ENCODE measurements at places on chromosomes 2 and 18.

- peak; percentile 41 for DNase-seq
Measured at GRCh38 chr2:224147174-224147573, 108.1 kb upstream of the SERPINE2 start.

- no peak for DNase-seq
Measured at GRCh38 chr18:68833756-68834155, 35.9 kb downstream of the CCDC102B start.

DNA sequence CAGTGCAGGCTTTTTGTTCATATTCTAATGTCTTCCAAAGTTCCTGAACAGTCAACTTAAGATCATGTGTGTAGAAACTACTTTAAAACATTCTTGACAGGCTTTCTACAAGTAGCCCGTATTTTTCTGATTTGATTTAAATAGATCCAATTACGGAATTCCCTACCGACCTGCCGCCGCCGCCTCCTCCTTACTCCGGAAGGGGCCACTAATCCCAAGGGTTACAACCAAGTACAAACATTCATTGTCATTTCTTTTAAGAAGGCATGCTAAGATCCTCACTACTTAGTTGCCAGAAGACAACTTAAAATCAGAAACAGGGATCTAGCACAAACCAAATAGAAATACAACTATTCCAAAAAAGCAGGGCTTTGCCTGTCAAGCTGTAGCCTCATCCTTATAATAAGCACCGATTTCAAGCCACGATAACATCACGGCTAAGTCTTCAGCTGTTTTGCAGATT, 784 bp downstream of the WDR33 start:
- no peak for DNase-seq

GRCh38 chr2:73291461-73292315, 1.7 kb downstream of the EGR4 start:
- no peak for DNase-seq

DNA sequence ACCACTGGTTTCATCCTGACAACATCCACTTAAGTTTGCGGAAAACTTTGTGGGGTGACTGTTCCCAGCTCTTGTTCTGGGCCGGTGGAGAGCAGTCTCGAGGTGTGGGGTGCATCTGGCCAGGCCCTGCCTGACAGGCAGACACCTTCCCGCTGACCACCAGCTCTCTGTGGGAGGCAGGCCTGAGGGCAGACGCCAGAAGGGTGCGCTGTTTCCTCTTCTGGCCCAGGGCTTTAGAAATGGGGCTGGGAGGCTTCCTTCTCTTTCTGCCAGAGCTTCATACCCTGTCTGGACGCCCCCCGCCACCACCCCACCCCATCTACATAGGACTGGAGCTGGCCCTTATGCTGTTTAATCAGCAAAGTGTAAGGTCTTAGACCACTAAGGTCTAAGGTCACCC, 263.8 kb downstream of the LOXHD1 start:
- no peak for DNase-seq

DNA sequence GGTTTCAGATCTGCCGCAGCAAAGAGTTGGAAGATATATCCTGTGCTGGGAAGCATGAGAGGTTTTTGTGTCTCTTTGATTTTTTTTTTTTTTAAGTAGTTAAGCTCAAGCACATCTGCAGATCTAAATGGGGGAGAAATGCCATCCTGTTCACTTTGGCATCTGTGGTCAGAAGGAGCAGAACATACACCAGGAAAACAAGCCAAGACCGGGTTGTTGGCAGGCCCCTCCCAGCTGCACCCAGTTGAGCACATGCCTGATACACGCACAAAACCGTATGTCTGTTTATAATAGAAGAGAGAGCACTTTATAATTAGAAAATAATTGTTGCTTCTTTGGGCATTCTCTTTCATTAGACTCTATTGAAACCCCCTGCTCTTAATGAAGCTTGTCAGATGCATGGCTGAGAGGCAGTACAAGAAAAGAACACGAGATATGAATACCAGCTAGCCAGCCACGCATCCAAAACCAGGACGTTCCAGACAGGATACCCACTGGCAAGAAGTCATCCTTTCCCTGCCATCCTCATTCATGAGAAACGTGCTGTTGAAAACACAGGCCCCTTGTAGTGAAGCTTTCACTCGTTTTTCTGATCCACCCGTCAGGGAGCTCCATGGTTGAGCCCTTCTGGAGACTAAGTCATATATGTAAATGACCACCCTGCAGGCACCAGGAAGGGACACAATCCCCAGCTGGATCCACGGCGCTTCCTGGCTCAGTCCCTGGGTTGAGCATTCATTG, 152.2 kb downstream of the ALPK2 start:
- no peak for DNase-seq

DNA sequence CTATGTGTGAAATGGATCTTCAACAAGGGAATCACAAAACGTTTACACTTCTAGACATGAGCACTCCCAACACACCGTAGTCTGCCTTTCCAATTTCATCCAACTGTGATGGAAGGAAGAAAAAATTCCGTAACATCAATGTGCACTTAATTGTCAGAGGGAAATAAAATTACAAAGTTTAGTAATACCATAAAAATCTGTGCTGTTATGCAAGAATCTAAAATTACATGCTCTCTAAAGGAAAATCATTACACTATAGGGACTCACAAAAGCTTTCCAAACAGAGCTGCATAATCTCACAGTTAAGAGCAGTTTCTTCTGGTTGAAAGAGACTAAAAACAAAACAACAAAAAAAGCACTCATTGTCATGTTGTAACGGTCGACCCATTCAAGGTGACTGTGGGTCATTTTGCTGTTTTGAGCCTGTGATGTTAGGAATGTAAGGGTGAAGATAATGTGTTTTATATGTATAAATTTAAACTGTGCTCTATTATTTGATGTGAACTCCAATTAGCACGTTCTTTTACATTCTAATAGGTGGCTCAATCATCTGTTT, 698.0 kb downstream of the TDRD15 start:
- DNase-seq = no peak

- DNase-seq = no peak
Measured at GRCh38 chr2:170605862-170606261, 109.3 kb upstream of the SP5 start.

DNA sequence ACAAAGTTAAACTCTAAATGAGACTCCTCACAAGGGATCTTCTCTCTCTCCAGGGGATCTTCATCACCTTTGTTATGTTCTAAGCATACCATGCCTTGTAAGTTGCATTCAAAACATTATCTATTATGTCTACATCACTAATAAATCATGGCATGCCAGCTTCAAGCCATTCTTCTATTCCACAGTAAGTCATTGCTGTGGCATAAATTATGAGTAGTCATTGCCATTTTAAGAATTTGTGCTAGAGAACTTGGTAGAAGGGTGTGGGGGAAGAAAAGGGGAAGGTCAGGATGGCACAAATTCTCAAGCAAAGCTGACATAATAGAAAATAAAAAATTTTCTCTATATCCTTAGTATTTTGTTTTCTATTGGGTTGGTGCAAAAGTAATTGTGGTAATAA, 33.5 kb downstream of the BARD1 start:
- DNase-seq = no peak

- DNase-seq = no peak
Measured at GRCh38 chr2:121855510-121855909, 100.1 kb downstream of the TSN start.

DNA sequence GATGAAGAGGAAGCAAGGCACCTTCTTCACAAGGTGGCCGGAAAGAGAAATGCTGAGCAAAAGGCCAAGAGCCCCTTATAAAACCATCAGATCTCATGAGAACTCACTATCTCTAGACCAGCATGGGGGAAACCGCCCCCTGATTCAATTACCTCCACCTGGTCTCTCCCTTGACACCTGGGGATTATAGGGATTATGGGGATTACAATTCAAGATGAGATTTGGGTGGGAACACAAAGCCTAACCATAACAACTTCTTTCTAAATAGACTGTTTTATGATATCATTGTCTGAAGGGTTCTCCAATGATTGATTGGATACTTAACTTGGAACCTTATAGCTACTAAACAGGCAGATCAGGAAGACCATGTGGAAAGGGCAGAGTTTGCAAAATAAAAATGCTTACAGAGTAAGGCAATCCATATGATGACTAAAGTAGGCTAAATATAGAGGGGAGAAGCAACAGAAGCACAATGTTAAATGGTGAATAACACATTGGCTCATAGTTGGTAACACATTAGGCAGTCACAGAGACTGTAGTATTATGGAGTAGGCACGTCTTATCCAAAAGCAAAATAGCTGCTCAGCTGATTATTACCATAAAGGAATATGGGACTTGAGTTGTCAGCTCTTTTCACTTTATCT, 179.0 kb downstream of the BARD1 start:
- no peak for DNase-seq

- DNase-seq = no peak
Measured at GRCh38 chr18:50558157-50558556, 1.7 kb upstream of the MAPK4 start.

GRCh38 chr2:128438586-128438985, 119.9 kb upstream of the HS6ST1 start:
- DNase-seq = no peak

- no peak for DNase-seq
Measured at GRCh38 chr2:71210292-71210691, 16.6 kb downstream of the PAIP2B start.

- no peak for DNase-seq
Measured at GRCh38 chr2:174335254-174335987, 667 bp downstream of the SP9 start.

GRCh38 chr2:52463457-52463856, 1304.1 kb upstream of the CHAC2 start:
- no peak for DNase-seq

- no peak for DNase-seq
Measured at GRCh38 chr2:135052997-135053474, 944 bp downstream of the RAB3GAP1 start.

DNA sequence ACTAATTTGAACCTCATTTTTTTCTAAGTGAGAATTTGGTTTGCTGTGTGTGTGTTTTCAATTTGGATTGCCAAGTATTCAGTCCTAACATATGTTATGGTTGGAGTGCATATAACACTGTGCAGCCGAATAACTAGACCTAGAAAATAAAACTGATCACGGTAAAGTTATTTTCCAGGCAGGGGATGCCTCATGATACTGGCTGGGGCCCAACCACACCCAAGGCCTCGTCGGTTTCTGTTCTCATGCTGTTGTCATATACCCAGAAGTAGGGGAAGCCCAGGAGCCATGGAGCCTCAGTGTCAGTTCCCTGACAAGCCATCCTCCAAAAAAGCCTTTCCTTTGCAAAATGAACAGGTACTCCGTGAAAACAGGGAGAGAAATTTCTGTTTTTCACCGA, 160.2 kb downstream of the GBX2 start:
- no peak for DNase-seq

GRCh38 chr2:242043538-242044312, 174.2 kb downstream of the RTP5 start:
- DNase-seq = no peak

DNA sequence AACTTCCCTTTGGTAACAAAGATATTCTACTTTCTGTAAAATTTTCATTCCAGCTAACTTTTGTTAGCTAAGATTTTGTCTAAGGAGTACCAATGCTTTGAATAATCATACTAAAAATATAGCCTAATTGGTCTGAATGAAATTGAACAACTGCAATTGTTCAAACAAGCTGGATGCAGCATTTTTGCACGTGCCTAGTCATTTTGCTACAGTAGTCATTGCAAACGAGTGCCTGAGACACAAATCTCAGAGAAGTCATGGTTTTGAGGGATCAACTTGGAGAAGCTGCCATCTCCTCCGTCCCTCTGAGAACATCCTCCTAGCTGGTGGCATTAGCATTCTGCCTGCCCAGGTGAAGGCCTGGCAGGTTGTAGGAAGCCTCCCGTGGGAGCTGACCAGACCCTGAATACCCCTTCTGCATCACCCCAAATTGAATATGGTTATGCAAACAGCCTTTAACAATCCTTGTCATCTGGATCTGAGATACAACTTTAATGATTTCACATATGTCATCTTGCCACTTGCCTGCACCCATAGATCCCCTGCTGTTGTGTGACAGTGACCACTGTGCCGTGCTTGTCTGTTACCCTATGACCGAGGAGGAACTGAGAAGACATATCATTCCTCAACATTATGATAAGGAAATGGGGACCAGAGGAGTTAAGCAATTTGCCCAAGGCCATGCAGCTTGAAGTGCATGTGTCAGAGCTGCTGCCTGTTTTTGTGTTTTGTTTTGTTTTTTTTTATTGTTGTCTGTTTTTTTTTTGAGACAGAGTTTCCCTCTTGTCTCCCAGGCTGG, 29.1 kb upstream of the MGAT4A start:
- no peak for DNase-seq

DNA sequence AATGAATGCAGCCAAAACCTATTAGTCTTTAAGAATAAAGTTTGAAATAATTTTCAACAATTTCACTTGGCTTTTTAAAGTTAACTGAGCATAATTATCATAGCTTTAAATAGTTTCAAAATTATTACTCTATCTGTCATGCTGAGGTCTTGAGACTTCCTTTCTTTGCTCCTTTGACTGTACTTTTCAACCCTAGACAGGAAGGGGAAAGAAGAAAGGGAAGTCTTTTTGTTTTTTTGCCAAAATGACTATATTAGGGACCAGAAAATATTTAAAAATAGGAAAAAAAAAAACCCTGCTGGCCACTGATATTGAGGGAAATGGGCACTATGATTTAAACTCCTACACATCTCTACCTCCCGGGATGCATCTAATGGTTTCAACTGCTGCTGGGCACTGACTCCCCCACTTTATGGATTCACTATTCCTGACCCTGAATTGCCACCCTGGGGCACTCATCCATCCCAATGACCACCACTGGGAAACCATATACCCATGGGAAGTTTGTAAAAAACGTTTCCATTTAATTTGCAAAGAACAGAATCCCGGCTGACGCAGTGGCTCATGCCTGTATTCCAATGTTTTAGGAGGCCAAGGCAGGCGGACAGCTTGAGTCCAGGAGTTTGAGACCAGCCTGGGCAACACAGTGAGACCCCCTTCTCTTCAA, 50.5 kb downstream of the GAREM1 start:
- no peak for DNase-seq

GRCh38 chr2:143071185-143071876, 57.9 kb upstream of the ARHGAP15 start:
- peak; percentile 69 for DNase-seq
